NCI-H1105 (cell line): ENCODE measurements at places on chromosomes 4 and X.
A peak's percentile ranks its signal among the peaks of the same experiment; 100 is the strongest.

DNA sequence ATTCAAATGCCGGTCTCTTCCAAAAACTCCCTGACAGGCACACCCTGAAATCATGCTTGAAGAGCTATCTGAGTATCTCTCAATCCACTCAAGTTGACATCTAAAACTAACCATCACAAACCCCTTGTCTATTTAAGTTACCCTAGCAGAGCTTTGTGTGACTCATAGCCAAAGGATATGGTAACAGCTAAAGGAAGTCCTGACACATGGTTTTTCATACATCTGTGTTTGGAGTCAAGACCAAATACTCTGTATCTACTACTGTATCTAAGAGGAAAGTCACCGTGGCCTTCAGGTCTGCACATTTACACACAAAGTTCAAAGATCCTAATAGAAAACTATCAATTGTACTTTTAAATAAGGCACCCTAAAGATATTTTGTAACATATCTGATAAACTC lies 239.6 kb upstream of the VCX start:
- no peak for DNase-seq

GRCh38 chr4:177006331-177006730 lies 213.6 kb upstream of the VEGFC start:
- DNase-seq: no peak

- no peak for DNase-seq
Measured at GRCh38 chr4:172169871-172170270, 356.7 kb downstream of the GALNTL6 start.

DNA sequence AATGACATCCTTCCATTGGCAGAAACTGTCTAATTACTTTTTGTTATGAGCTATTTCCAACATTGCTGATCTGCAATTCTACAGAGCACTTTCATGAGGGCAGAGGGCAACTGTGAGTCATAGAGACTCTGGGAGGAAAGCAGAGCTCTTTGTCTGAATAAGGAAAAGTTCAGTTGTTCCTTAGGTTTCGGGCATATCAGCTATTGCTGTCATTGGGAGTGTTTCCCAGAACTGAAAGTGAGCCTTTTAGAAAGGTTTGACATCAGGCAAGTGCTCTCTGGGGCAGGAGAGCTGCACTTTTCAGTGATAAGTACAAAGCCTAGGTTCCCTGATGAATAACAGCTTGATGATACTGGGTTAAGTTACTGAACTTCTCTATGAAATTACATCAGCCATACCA lies 119.2 kb upstream of the EDNRA start:
- DNase-seq: no peak

- peak; percentile 49 for DNase-seq
Measured at GRCh38 chr4:112145326-112145789, at the start of gene FAM241A. TSS of gene FAM241A (plus strand) at chr4:112145454. CDS start at chr4:112145581, 127 bp downstream.

DNA sequence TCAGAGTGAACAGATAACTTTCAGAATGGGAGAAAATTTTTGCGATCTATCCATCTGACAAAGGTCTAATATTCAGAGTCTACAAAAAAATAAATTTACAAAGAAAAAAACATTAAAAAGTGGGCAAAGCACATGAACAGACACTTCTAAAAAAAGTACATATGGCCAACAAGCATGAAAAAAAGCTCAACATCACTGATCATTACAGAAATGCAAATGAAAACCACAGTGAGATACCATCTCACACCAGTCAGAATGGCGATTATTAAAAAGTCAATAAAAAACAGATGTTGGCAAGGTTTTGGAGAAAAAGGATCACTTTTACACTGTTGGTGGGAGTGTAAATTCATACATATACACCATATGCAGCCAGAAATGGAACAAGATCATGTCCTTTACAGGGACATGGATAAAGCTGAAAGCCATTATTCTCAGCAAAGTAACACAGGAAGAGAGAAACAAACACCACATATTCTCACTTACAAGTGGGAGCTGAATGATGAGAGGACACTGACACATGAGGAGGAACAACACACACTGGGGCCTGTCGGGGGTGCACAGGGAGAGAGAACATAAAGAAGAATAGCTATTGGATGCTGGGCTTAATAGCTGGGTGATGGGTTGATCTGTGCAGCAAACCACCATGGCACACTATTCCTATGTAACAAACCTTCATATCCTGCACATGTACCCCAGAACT lies 41.6 kb upstream of the ITM2A start:
- no peak for DNase-seq

DNA sequence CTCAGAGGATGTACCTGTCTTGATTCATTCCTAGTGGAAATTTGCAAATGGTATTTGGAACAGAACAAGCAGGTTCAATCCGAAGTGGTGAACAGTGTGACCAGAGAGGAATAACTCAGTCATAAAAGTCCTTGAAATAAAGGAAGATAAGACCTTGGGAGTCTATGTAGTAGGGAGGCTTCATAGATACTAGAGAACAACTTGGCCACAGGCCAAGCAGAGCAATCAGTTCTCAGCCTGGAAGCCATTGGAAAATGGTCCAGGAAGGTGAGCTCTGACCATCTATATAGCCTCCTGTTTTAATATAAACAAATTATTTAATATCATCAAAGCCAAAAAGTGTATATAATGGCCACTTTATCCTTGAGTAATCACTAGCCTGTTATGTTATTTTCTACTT lies 11.3 kb downstream of the TXK start:
- DNase-seq: no peak

DNA sequence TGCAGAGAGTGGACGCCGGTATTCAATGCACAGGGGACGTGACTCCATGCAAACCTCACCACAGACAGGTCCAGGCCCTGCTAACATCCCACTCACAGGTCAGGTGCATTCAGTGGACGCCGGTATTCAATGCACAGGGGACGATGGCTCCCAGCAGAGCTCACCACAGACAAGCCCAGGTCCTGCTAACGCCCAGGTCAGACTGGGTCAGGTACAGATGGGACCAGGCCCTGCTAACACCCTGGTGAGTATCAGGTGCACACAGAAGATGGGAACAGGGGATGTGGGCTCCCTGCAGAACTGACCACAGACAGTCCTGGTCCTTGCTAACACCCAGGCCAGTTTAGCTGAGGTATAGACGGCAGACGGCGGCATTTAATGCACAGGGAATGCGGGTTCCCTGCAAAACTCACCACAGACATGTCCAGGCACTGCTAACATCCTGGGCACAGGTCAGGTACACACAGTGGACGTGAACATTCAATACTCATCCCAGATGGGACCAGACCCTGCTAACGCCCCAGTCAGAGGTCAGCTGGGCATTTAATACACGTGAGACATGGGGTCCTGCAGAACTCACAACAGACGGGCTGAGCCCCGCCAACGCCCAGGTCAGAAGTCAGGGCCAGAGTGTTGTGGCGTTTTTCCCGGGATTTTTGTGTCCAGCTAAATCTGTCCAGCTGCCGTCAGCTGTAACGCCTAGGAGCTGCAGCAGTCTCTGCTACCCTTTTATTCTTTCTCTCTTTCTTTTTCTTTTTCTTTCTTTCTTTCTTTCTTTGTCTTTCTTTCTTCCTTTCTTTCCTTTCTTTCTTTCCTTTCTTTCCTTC lies 99.2 kb downstream of the SHOX start:
- DNase-seq: no peak

GRCh38 chr4:146148021-146148420 lies 27.5 kb upstream of the LSM6 start:
- no peak for DNase-seq

DNA sequence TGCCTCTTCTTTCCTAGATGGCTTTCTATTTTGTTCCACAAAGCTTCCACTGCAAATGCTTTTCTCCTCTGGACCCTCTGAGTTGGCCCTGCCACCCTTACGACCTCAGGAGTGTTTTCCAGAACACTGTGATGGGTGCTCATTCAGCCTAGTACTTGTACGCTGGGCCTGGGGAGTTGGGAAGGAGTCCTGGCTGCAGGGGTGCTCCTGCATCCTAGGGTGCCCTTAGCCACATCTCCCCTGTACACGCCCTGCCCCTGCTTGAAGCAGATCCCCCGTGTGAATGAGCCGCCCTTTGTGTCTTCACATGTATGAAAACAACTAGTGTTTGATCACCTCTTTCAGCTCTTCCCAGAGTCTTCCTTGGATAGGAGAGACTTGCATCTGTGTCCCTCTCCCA lies 64.2 kb downstream of the MTMR1 start:
- no peak for DNase-seq

- DNase-seq: no peak
Measured at GRCh38 chrX:44099366-44099765, 126.2 kb upstream of the NDP start.

DNA sequence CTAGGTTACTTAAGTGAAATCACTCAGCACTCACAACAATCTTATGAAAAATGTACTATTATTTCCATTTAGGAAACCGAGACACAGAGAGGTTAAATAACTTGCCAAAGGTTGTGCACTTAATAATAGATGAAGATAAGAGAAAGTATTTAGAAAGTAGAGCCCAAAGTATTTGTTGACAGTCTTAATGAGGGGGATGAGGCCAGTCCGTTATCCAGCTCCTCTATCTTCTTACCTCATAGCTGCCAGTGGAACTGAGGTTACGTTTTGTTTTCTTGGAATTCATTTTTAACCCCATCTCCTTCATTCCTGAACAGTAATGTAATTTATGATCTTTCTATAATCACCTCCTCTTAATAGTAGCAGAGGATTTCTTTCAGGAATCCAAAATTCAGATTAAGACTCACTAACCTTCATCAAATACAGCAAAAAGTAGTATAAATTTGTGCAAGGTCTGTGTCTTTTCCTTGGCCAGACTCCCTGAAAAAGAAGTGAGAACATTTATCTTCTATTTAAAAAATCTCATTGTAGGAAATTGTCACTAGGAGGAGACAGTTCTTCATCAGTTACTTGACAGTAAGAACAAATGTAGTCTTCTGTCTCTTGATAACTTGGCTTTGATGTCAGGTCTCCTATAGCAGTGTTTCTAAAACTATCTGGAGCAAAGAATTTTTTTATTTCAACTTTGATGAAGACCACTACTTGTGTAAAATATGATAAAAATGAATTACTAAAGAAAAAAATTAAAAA lies 35.5 kb downstream of the F8 start:
- DNase-seq: no peak

DNA sequence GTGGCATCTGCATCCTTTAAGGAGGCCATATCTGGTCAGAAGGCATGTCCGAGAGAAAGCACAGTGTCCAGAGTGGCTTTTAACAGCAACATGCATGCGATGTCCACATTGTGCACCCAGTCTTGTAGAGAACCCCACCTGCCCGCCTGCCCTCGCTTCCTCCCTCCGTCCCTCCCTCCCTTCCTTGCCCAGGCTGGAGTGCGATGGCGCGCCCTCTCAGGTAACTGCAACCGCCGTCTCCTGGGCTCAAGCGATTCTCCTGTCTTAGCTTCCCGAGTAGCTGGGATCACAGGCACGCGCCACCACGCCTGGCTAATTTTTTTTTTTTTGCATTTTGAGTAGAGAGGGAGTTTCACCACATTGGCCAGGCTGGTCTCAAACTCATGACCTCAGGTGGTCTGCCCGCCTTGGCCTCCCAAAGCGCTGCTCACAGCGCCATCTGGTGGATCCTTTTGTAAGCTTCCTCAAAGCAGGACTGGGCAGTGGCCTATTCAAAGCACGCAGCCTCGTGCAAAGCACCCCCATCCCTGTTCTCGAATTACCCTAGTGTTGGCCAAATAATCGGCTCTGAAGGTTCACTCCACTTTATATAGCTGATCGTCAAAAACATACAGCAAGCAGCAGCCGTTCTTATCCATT lies 15.0 kb downstream of the BRCC3 start:
- no peak for DNase-seq

DNA sequence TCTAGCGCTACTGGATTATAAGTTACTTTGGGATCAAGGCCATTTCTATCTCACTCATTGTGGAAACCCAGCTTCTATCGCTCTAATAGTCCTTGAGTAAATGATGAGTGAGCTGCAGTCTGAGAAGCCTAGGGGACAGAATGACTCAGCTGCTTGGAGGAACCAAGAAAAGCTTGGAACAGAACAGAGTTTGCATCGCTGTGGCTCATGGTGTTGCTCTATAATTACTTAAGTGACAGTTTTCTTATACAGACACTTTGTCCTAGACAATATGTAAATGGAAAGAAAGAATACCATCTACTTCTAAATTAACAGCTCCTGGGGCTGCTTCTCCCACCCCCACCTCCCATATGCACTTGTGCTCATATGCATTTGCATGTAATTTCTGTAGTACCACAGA lies 156.9 kb downstream of the SLIT2 start:
- no peak for DNase-seq

- peak; percentile 17 for DNase-seq
Measured at GRCh38 chr4:11367371-11367770, 61.3 kb downstream of the HS3ST1 start.

DNA sequence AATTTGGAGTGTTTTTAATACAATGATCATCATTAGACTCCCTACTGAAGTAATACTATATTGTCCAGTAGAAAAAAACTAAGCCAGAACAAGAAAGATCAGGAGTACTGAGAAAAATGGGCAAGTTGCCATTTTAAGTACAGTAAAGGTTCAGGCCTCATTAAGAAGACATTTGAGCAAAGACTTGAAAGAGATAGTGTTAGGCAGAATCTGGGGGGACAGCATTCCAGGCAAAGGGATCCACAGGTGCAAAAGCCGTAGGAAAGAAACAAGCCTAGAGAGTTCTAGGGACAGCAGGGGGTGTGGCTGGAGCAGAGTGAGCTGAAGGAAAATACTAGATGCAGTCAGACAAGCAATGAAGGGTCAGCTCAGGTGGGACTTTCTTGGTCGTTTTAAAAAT lies 58.1 kb upstream of the INTU start:
- DNase-seq: no peak

DNA sequence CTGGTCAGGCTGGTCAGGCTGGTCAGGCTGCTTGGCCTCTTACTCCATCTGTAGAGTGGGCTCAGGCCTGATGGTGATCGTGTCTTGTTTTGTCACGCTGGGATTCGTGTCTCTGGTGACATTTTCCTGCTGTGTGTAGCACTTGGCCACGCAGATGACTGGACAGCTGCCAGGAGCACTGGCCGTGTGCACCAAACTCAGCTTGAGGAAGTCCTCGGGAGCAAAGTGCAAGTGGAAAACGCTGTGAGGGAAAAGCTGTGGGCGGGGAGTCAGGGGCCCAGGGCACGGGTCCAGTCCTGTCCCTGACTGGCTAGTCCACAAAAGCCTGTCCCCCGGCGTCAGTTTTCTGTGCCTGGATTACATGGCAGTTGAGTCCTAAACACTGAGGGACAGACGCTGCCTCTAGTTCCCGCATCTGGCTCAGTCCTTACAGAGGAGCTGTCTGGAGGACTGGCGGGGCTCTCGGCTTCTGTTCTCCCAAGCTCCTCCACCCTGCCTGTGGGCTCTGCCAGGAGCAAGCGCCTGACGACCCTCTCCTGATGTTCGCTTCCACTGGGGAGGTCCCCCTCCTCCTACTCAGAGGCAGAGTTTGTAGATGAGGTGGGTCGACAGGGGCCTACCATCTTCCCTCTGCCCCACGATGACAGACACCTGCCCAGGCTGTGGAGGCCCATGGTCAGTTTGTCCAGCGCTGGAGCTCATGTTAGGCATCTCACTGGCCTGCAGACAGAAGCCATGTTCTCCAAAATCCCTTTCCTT lies 35.9 kb upstream of the GRPEL1 start:
- no peak for DNase-seq

- no peak for DNase-seq
Measured at GRCh38 chr4:122453384-122453995, 3.0 kb downstream of the IL2 start.

- DNase-seq: no peak
Measured at GRCh38 chr4:143282211-143282707, 54.4 kb upstream of the GAB1 start.

- DNase-seq: no peak
Measured at GRCh38 chrX:68304602-68305001, 128.7 kb downstream of the OPHN1 start.

- no peak for DNase-seq
Measured at GRCh38 chr4:31687717-31688342, 967.7 kb downstream of the PCDH7 start.
